ENCODE measurements at places on chromosomes 1 and 21. TPM values are rescaled to one million over a fixed set of nuclear protein-coding genes. Genes with fewer than 3 reads are reported as not detected.

Gene B4GALT2
- 123 TPM for total RNA-seq

Gene PTGER3
- total RNA-seq: not detected

Gene WLS
- total RNA-seq: 38.8 TPM

Gene SLAMF6
- total RNA-seq: not detected

Gene EEIG2
- total RNA-seq: 1.7 TPM

Gene PGLYRP4
- 1.9 TPM for total RNA-seq

Gene AIM2
- total RNA-seq: not detected

Gene RCSD1
- total RNA-seq: under 0.01 TPM

Gene OR2T35
- not detected for total RNA-seq

Gene DIO1
- not detected for total RNA-seq

Gene SERPINC1
- 0.24 TPM for total RNA-seq

Gene RSPO1
- total RNA-seq: 0.24 TPM

Gene LAMC2
- 656 TPM for total RNA-seq

Gene NADK
- 46.5 TPM for total RNA-seq

Gene DNTTIP2
- 27.7 TPM for total RNA-seq

Gene LEMD1
- 10.4 TPM for total RNA-seq

Gene UMODL1
- total RNA-seq: not detected

Gene EVA1C
- 6.0 TPM for total RNA-seq

Gene SHISAL2A
- not detected for total RNA-seq

Gene NSL1
- total RNA-seq: 27.5 TPM

Gene CELA2A
- total RNA-seq: not detected

Gene RAP1GAP
- total RNA-seq: 1.2 TPM

Gene SMPDL3B
- total RNA-seq: 1.1 TPM

Gene LCE1A
- not detected for total RNA-seq

Gene RHBDL2
- total RNA-seq: 8.4 TPM

Gene CITED4
- 24.3 TPM for total RNA-seq

Gene XKR8
- total RNA-seq: 2.2 TPM

Gene TRIM46
- 3.4 TPM for total RNA-seq

Gene RAB42
- total RNA-seq: 0.21 TPM

Gene GJC2
- total RNA-seq: 1.7 TPM

Gene ANKRD65
- 15.1 TPM for total RNA-seq

Gene FAM72B
- not detected for total RNA-seq

Gene LENEP
- total RNA-seq: not detected

Gene E2F2
- total RNA-seq: under 0.01 TPM

Gene NPPB
- 0.48 TPM for total RNA-seq

Gene MTARC2
- 5.1 TPM for total RNA-seq
